Fibroblast of skin of abdomen (primary cell): ENCODE measurements at places on chromosomes 13 and 19.
A peak's percentile ranks its signal among the peaks of the same experiment; 100 is the strongest.

DNA sequence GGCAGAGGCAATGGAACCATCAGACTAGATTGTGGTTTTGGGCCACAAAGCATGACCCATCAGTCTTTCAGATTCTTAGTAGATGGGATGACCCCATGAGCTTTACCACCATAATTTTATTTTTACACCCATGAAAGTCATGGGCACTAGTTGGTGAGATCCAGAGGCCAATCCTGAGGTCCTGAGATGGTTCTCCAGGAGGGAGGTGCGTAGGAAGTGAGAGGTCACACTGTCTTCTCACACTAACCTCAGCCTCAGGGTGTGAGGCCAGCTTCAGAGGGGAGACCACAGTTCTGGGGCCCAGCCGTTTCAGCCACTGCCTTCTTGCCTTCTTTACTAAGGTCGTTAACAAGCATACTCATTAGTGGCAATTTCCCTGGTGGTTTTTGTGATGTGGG lies 106.4 kb downstream of the AKAP11 start:
- DNase-seq: no peak

DNA sequence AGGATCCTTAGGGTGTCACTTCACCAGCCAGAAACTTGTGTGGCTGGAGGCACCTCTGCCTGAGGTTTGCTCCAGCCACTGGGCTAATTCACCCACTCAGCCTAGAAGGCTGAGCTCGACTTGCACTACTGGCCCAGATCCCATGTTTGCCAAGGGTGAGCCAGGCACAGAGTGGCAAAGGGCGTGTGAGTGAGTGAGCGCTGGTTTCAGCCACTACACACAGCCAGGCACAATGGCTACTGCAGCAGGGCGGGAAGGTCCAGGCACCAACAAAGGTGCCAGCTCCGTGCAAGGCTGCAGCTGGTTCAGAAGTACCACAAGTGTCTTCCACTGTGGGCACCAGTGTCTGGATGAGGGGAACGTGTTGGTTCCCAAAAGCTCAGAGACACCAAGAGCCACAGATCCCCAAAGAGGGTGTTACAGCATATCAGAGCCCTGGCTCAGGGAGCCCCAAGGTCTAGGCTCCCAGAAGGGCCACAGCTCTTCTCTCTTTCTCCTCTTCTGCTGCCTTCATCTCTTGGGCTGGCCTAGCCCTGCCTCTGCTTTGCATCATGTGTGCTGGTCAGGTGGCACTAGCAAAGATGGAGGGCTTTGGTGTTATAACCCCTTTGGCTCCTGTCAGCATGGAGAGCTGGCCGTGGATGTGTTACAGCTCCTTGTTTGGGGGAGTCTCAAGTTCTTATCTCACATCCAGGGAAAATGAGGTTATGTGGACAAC lies 736.3 kb upstream of the KLHL1 start:
- DNase-seq: no peak

- DNase-seq: no peak
These were observed 1098.5 kb downstream of the EFNB2 start for GRCh38 chr13:105436943-105437342.

GRCh38 chr13:72839831-72840426 lies 58.0 kb downstream of the PIBF1 start:
- peak; percentile 38 for DNase-seq

DNA sequence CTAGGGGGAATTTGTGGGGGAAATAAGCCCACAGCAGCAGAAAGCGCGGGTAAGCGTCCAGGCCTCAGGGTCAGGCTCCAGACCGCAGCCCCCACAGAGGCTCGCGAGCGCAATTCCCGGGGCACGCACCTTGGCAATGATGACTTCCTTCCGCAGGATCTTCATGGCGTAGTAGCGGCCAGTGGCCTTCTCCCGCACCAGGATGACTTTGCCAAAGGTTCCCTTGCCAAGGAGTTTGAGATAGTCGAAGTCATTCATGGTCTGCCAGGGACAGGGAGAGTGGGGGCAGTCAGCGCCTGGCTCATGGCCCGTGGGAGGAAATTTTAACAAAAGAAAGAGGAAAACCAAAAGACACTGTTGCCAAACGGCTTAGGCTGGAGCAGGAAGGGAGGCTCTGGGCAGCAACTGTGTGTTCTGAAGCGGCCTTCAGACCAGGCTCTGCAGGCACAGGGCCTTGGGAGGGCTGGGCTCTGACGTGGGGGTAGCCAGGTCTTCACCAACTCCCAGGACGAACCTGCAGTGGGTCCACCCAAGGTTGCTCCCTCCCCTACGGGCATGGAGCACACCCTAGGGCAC lies 15.4 kb upstream of the CCNP start:
- no peak for DNase-seq

GRCh38 chr13:74299721-74300120 lies 165.5 kb upstream of the KLF12 start:
- no peak for DNase-seq

DNA sequence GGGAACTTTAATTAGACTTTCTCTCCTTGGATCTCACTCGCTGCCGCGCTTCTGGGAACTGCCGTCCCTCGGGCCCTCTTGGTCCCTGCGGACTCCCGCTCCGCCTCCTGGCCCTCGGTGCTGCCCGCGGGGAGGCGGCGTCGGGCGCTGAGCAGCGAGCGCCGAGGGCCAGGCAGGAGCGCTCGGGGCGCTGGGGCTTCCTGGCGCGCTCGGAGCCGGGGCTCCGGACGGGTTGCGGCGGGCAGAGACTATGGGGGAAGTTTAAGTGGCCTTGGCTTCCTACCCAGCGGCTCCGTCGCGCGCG lies 704 bp downstream of the CHST8 start:
- no peak for DNase-seq

GRCh38 chr19:474126-475078 lies 13.6 kb upstream of the SHC2 start:
- no peak for DNase-seq

DNA sequence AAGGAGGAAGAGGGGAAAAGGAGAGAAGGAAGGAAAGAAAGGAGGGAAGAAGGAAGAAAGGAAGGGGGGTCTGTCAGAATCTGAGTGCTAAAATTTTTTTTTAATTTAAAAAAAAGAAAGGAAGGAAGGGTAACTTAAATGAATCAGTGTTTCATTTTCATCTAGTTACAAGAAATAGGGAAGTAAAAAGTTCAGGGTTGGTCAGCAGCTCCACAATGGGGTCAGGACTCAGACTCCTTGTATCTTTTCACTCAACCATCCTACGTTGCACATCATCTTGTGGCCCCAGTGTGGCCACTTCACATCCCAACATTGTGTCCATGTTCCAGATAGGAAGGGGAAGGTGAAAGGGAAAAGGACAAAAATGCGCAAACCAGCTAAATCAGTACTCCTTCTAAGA lies 14.3 kb upstream of the FNDC3A start:
- no peak for DNase-seq

DNA sequence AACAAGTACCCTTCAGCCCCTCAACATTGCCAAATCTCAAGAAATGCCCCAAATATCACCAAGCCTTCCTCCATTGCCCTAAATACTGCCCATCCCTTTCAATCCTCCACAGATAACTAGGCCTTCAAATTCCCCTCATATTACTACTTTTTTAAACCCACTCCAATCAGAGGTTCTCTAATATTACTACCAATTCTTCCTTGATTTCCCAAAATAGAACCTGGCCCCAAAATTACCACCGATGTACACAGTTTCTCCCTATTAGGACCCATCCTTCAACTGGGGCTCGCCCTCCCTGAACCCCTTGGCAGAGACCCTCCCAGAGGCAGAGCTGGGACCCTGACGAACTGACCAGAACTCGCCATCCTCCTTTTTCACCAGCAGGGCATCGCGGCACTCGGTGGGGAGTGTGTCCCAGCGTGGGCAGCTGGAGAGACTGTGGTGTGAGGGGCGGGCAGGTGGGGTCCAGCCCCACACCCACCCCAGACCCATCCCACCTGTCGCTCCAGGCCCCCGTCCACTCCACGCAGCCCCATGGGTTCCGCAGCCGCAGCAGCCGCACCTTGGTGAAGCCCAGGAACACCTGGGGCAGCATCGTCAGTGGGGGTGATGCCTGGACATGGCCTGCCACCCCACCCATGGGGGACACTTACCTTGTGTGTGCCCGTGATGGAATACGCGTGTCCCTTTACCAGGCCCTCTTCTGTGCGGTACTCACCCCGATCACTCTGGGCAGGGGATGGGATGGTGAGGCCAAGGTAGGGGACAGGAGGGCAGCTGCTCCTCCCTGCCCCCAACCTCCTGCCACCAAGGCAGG lies 6.1 kb downstream of the CAPN12 start:
- DNase-seq: no peak

- no peak for DNase-seq
These were observed 2.7 kb upstream of the ASPDH start for GRCh38 chr19:50516456-50516855.

DNA sequence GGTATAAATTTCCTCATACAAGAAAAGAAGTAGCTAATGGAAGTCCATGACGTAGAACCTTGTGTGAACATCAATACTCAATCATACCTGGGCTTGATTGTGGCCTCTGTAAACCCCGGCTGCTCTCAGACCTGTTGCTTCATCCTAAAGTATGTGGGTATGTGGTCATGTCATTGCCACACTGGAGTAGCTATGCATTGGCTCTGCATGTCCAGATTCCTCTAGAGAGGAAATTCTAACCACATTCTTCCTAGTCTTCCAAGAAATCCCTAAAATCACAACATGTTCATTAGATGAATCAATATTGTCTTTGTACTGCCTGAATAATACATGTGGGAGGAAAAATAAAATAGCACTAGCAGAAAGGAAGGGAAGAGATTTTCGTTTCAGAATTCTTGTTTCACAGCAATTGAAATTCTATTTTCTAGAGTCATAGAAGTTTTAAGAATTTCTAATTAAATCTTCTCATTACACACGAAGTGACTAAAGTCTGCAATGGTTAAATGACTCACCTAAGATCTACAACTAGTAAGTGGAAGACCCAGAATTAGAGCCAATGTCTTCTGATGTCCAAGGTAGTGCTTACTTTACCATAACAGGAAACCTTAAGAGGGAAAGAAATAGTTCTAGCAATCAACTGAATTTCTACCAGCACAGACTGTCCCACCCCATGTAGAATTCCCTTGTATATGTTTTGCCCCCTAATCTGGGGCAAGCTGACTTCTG lies 28.0 kb downstream of the RXFP2 start:
- peak; percentile 95 for DNase-seq

DNA sequence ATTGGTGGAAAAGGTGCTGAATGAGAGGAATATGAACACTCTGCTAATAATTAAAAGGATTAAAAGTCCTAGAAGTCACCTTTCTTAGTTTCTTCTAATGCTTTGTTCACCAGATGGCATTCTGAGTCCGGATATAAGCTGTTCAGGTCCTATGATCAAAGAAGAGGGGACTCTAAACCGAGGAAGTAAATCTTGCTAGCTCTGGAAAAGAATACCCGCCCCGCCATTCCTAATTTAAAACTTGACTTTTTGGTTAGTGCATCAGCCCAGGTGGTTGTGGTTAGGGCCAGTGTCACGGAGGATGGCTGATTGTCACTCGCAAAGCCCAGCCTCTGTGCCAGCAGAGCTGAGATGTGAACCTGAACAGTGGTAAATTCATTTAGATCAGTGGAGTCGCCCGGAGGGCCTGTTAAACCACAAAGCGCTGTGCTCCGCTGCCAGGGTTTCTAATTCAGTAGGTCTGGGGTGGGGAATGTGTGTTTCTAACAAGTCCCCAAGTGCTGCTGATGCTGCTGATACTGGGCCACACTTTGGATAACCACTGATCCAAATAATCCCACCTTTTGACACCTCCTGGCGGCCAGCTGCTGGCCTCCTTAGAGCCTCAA lies 425.4 kb downstream of the DCT start:
- no peak for DNase-seq

GRCh38 chr19:5494773-5495172 lies 39.6 kb downstream of the ZNRF4 start:
- no peak for DNase-seq

DNA sequence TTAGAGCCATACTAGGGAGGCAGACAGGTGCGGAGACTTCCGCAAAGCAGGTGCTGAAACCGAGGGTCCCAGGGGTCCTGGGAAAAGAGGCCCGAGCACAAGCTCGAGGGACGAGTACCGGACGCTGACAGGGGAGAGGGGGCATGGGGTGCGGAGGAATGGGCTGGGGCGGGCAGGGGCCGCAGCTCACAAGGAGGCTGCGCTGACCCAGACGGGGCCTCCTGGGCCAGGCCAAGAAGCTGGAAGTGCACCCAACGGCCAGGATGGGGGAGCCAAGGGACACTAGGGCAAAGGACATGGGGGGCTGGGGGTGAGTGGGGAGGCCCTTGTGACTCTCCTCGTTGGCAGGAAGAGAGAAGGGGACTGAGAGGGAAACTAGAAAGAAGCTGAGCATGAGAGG lies 1.8 kb downstream of the POLR2E start:
- DNase-seq: no peak

DNA sequence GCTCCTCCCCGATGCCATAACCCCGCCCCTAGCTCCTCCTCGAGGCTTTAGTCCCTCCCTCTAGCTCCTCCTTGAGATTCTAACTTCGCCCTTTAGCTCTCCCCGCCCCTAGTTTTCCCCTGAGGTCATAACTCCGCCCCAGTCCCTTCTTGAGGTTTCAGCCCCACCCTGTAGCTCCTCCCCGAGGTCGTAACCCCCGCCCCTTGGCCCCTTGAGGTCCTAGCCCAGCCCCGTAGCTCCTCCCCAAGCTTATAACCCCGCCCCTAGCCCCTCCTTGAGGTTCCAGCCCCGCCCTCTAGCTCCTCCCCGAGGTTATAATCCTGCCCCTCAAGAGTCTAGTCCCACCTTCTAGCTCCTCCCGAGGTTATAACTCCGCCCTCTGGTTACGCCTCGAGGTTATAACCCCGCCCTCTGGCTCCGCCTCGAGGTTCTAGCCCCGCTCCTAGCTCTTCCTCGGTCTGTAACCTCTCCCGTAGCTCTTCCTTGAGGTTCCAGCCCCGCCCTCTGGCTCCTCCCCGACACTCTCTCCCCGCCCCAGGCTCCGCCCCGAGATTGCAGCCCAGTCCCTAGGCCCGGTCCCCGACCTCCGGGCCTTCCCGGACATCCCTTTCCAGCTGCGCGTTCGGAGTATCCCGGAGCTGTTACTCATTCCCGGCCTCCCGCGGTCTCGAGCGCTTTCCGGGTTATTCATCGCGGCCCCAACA lies 1.4 kb downstream of the PLAUR start:
- peak; percentile 100 for DNase-seq

GRCh38 chr13:66995203-66995611 lies 234.9 kb downstream of the PCDH9 start:
- no peak for DNase-seq

DNA sequence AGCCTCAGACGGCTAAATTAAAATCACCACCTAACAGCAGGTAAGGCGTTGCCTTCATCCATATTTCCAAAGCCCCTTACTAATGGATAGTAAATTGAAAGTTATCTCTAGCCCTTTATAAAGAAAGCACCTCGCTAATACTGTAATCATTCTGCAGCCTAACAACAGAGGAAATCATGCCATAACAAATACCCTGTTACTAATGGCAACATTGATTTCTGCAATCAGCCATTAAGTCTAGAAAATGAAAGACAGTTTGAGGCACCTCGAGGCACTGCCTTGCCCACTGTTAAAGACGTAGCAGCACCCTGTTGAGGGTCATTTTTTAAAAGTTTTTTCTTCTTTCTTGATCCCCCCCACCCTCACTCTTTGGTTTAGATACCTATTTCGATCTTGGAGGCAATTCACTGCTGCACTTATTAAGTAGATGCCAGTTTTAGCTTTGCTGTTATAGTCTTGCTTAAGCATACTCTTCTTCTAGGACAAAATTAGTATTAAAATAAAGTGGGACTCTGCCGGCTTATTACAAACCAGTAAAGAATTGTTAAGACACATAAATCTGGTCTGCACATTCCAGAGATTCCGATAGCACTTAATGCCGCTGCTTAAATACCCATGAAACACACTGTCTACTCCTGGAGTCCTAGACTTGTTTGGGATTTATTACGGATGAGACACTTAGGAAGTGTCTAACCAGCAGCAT lies 74.8 kb downstream of the ZNF536 start:
- DNase-seq: peak; percentile 93
